ENCODE measurements at places on chromosomes 12 and 14.

DNA sequence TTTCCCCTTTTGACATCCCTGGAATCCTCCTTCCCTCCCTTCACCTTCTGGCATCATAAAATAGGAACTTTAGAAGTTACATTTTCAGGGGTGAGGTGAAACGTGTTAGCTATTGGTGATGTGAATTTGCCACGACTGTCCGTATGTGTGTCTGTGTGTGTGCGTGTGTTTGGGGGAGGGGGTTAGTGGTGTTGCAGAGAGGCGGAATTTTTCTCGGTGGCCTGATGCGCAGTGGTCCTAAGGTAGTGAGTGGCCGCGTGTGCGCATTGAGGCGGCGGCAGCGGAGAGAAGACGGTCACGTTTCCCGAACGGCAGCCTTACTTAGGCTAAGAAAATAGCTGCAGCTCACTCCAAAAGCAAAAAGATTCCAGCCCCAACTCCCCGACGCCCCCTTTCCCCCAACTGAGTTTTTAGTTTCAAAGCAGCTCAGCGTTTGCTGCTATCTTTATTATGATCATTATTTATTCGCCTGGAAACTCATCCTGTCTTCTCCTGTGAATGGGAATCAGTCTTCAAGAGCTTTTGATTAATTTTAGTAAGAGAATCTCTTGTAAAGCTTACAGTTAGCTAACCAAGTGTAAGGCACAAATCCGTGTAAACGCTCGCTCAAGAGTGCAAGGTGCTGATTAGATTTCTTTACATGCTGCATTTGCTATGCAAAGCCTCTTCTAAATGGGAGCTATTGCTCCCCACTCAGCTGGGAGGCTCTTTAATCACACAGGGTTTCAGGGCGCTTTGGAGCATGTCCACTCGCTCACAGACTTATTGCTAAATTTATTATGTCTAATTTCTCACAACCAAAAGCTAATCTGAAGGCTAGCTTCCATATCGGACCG is 4.7 kb downstream of the FLRT2 start:
- DNase-seq, result no peak

DNA sequence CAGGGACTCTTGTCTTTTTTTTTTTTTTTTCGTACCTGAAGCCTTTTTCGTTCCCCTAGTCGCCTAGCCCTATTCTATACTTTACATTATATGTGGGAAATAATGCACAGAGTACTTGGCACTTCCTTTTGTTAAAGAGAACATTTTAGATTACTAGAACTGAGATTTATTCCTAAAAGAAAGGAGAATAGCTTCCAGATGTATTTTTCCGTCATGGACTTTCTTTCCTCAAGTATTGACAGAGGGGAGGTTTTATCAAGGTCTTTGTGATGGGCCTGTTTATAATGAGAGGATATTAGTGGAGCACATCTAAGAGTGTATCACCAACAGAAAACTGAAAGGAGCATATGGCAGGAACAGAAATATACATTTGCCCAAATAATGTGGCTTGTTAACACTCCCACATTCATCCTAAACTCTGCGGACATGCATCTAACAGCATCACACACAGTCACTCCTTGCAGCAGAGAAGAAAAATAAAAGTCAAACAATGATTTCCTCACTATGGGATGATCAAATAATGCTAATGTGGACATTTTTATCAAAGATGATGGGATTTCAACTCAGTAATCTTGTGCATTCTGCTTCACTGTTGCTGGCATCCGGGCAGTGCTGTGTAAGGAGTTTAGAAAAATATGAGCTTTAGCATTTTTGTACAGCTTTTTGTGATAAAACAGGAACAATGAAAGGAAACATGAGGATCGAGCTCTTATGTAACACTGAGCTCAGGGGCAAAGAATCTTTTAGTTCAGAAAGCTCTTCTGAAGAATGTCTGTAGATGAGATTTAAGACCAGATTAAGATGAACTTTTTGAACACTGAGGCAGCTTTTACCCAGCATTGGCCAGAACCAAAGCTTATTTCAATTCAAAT is 183.1 kb downstream of the EGLN3 start:
- no peak for DNase-seq

- DNase-seq, result no peak
These were observed 61.5 kb upstream of the PTGR2 start for GRCh38 chr14:73789989-73790581.

GRCh38 chr12:13000925-13001774 is 1.1 kb upstream of the HEBP1 start:
- peak; percentile 35 for DNase-seq

DNA sequence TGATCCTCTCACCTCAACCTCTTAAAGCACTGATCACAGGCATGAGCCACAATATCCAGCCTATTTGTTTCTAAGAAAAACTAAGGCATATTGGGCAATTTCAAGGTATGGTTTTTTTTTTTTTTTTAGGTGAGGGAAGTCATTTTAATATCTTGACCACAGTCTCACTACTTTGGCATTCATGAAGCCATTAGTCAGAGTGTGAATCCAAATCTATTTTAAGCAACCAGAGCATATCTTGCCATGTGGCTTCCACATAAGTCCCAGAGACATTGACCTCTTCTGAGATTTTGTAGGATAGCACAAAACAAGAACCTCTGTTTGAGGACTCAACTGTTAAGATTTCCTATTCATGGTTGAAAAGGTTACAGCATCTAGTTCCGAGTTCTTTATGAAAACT is 130.3 kb upstream of the RBM19 start:
- no peak for DNase-seq

GRCh38 chr12:103930787-103931735 is 851 bp downstream of the HSP90B1 start:
- peak; percentile 17 for DNase-seq

DNA sequence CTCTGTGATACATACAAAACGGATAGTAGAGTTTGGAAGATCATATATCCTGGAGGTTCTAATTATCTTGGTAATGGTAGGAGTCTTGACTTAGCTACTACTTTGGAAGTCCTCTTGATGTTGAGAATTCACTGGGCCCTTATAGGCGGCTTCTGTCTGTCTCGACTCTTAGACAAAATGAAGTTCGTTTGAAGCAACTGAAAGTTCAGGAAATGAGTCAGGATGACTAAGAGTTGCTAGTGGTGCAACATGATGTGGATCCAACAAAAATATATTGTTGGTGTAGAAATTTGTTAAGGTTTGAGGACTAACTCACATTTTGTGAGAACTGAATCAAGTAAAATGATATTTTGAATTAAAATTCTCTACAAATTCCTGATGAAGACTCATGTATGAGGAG is 272.7 kb downstream of the AEBP2 start:
- DNase-seq, result no peak

GRCh38 chr12:122880668-122881067 is 15.3 kb downstream of the VPS37B start:
- DNase-seq, result no peak

GRCh38 chr12:120663741-120664140 is 23.2 kb upstream of the MLEC start:
- DNase-seq, result no peak

DNA sequence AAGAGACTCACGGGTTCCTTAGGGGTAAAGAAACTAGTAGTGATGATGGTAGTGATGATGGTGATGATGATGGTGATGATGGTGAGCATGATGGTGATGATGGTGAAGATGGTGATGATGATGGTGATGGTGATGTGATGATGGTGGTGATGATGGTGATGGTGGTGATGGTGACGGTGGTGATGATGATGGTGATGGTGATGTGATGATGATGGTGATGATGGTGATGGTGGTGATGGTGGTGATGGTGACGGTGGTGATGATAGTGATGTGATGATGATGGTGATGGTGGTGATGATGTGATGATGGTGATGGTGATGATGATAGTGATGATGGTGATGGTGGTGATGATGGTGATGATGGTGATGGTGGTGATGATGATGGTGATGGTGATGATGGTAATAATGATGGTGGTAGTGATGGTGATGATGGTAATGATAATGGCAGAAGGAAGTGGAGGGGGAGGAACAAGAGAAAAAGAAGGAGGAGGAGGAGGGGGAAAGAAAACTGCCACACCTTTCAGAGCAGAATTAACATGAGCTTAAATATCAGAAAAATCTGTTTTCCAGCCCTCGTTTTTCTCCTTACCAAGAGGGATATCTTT is 85.5 kb downstream of the FZD10 start:
- no peak for DNase-seq

- no peak for DNase-seq
These were observed 8.7 kb downstream of the DNAI7 start for GRCh38 chr12:25186038-25186787.

- DNase-seq, result no peak
These were observed 68.8 kb downstream of the RERG start for GRCh38 chr12:15152456-15152855.

- DNase-seq, result no peak
These were observed 411.7 kb upstream of the FLRT2 start for GRCh38 chr14:85118274-85118673.

DNA sequence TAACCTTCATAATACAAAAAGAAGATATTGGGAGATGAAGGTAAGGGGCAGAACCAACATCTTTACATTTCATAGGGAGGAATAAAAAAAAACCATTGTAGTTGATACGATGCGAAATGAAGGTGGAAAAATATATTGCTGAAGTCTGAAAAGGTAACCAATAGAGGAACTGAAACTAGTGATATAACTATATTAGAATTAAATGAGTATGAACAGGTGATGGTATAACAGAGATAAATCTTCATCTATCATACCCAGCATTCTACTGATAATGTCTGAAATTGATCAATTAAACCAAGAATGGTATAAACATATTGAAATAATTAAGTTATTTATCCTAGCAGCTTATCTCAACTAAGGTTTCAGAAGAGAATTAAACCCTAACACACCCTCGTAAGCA is 332.1 kb downstream of the NELL2 start:
- DNase-seq, result no peak

GRCh38 chr12:70366581-70367257 is 629 bp downstream of the KCNMB4 start:
- DNase-seq, result peak; percentile 57

- no peak for DNase-seq
These were observed 129.9 kb upstream of the GRIN2B start for GRCh38 chr12:14111230-14111865.

GRCh38 chr12:1093166-1093751 is 102.2 kb downstream of the ERC1 start:
- peak; percentile 40 for DNase-seq

- DNase-seq, result peak; percentile 35
These were observed 589 bp upstream of the HVCN1 start for GRCh38 chr12:110689281-110690126.

GRCh38 chr14:105856676-105857219 is 330.4 kb downstream of the TMEM121 start:
- no peak for DNase-seq

DNA sequence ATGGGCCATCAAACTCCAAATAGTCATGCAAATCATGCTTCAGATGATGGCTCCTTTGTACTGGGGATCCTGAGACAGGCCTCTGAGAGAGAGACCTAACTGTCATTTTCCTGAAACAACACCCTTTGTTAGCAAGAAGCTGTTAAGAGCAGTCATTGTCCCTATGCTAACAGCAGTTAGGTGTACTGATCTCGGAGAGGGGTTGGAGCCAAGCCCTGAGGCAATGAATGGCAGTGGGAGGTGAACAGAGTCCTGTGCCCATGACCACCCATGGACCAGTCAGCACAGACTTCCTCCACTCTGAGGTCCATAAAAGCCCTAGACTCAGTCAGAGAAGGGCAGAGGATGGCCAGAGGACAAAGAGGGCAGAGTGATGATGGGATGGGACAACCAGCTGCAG is 747.6 kb upstream of the LRFN5 start:
- no peak for DNase-seq

- no peak for DNase-seq
These were observed 3.7 kb downstream of the TSPAN11 start for GRCh38 chr12:30930238-30930637.

DNA sequence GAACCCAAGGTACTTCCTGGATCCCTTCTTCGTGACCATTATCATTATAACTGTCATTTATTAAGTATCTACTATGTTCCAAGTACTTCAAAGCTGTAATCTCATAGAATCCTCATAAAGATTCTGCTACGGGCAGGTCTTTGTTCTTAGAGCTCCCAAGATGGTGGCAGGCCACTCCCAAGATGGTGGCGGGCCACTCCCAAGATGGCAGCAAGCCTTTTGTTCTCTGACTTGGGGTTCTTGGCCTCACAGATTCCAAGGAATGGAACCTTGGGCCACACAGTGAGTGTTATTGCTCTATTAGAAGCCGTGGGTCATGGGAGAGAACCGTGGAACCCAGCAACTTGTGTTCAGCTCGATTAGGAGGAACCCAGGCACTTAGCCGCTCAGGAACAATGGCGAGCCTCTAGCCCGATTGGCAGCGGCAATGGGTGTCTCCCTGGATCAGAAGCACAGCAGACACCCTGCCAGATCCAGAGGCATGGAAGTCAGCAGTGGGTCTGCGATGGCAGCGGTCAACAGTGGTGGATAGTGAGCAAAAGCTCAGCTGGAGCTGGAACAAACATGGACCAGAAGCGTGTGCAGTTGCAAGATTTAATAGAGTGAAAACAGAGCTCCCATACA is 193.7 kb upstream of the BTG1 start:
- DNase-seq, result no peak

GRCh38 chr12:66942741-66943465 is 264.0 kb upstream of the GRIP1 start:
- no peak for DNase-seq

DNA sequence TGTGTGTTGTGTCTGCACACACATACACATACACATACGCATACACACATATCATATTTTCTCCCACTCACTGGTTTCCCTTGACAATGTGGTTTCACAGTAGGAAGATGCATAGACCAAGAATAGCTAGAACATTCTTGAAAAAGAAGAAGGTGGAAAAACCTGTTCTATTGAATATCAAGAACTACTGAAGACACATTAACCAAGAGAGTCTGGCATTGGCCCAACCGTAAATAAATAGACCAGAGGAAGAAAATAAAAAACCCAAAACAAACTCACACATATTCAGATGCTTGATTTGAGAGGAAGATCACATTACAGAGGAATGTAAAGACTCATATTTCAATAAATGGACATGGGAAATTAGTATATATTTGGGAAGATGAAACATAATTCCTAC is 311.3 kb downstream of the FOXG1 start:
- DNase-seq, result no peak

DNA sequence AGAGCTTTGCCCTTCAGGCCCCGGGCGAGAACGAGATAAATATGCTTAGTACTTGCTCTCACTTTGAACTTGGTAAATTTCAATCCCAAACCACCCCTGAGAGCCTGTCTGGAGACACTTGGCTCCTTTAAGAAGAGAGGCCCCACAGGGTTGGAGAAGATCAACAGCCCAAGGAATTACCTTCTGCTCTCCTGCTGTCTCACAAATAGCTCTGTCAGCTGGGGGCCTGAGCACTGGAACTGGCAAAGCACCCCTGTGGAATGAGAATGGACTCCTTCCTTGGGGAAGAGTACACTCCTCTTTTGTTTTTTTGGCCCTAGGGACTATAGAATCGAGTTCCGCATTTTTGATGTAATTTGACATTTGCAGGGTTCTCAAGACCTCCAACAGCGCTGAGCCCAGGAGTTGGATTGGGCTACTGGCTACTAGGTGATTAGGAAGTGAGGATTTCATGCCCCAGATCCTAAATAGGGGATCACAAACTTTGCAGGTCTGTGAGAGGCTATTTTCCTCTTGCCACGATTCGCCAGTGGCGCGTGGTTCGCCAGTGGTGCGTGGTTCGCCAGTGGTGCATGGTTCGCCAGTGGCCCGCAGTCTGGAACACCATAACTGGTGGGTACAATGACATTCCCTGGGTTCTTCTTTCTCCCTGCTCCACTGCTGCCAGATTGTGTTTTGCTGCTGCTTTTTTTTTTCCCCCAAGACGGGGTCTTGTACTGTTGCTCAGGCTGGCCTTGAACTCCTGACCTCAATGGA is 17.8 kb upstream of the MEG3 start:
- DNase-seq, result no peak

All from activated CD4-positive, alpha-beta T cell treated with anti-CD3 and anti-CD28 coated beads for 4 hours (primary cell).